Cardiac septum (tissue), 1 donor: ENCODE measurements at places on chromosomes 3 and 15. TPM values are rescaled to one million over a fixed set of nuclear protein-coding genes. Genes with fewer than 3 reads are reported as not detected.

PCNP gene
- 120 TPM for total RNA-seq

EIF5A2 gene
- total RNA-seq = 9.9 TPM

DNA sequence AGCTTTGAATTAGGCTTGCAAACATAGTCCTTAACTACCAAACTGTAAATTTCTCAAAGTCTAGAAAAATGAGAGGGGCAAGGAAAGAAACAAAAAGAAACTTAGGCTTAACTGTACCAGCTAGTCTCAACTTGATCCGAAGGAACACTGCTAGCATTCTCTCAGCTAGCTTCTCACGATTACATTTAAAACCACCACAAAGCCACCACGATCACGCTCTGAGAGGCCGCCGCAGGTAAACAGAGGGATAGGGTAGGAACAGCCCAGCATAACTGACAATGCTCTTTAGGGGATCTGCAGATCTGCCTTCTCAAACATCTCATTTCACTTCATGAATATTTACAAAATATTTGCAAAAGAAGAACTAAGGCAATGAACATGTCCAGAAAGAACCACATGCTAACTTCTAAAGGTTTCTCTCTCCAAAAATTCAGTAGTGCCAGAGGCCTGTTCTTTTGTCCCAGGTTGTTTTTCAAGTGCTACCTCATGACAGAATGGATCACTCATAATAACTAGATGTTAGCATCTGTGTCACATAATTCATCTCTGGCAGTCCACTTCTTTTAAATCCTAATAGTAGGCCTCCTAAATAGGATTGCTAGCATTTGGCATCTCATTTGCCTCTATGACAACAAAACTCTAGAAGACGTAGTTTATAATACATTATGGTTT, 18.9 kb downstream of the VGLL4 start:
- no peak for DNase-seq

DNA sequence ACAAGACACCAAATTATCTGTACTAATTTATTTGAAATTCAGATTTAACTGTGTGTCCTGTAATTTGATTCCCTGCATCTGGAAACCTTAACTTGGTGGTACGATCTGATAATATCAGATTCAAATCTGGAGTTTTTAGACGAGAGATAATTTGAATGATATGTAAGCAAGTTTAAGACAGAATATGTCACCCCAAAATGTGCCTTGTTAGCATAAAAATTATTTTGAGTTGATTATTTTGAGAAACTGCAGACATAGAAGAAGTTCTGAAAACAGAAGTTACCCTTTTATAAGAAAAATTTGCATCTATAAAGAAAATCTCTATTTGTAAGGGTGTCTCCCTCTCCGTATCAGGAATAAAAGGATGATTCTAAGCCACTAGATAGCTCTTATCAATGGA, 1202.8 kb downstream of the ROBO2 start:
- DNase-seq = no peak

MME gene
- 3.6 TPM for total RNA-seq

- no peak for DNase-seq
Observed at GRCh38 chr15:77291107-77291506, 128.8 kb downstream of the PEAK1 start.

TMEM44 gene
- 5.7 TPM for total RNA-seq

ZNF621 gene
- 14.0 TPM for total RNA-seq

SEMA5B gene
- total RNA-seq = 21.1 TPM
